ENCODE measurements at places on chromosomes 1 and 21. TPM values are rescaled to one million over a fixed set of nuclear protein-coding genes. Genes with fewer than 3 reads are reported as not detected.

GRCh38 chr1:21966247-21967000 is 10.4 kb upstream of the CELA3B start:
- DNase-seq: no peak

DNA sequence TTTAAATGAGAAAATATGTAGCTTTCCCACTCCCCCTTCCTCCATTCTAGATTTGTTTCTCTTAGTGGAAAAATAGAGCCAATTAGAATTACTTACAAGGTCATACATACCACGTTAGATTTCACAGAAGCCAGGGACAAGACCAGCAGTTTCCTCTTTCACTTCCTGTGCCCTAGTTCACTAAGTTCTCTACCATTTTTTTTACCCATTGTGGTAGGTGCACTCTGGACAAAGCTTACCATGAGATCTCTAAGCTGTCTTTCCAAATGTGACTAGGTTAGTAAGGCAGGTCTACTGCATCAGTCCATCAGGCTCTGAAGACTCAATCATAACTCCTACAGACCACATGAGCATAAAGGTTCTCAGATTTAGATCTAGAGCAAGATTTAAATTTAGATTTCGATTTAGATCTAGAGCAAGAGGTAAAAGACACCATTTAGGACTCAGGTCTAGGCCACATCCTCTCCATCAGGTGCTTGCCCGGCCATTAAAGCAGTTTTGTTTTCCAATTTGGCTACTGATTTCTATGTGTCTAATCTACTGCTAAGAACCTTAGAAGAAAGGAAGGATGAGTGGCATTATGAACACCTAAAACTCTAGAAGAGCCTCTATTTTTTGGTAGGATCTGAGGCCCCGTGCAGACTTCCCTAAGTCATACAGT is 235.3 kb downstream of the FAF1 start:
- DNase-seq: peak; percentile 74

- no peak for DNase-seq
These were observed 76.6 kb upstream of the NRIP1 start for GRCh38 chr21:15141261-15141970.

GRCh38 chr1:166165661-166166328 is 1.0 kb downstream of the FAM78B start:
- DNase-seq: no peak

Gene NBPF6
- total RNA-seq: not detected

Gene SRGAP2C
- total RNA-seq: 30.7 TPM

Gene IGSF5
- total RNA-seq: not detected

GRCh38 chr21:38999161-38999560 is 184.1 kb downstream of the PSMG1 start:
- DNase-seq: no peak

DNA sequence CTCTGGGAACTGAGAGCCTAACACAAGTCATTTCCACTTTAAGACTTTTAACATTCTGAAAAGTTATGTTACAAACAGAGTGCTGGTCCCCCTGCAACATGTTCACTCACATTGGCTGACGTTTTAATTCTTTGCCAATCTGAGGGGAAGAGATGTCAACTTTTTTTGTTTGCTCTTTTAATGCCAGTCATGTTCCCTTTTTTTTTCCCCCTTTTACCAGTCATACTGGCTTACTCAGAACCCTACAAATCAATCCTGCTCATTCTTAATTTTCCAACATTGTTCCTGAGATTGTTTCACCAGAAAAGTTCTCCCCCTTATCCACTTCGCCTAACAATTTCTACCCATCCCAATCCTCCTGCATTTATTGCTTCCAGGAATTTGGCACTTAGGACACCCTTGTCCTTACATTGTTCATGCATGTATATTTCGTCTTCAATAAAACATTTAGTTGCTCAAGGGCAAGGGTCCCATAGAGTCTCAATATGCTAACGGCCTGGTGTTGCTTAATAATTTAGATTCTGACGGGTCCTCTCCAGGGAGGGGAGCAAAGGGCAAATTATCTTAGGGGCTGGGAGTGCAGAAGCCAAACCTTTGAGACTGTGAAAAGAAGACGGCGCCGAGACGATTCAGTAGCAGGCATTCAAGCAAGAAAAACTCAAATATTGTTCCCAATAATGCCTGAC is 624 bp upstream of the CR1L start:
- no peak for DNase-seq

GRCh38 chr1:178740924-178741323 is 15.9 kb downstream of the RALGPS2 start:
- DNase-seq: no peak

Gene SIM2
- not detected for total RNA-seq

Data from OCI-LY7 (cell line).